Central memory CD4-positive, alpha-beta T cell (primary cell): ENCODE measurements at places on chromosomes 16 and 17.

DNA sequence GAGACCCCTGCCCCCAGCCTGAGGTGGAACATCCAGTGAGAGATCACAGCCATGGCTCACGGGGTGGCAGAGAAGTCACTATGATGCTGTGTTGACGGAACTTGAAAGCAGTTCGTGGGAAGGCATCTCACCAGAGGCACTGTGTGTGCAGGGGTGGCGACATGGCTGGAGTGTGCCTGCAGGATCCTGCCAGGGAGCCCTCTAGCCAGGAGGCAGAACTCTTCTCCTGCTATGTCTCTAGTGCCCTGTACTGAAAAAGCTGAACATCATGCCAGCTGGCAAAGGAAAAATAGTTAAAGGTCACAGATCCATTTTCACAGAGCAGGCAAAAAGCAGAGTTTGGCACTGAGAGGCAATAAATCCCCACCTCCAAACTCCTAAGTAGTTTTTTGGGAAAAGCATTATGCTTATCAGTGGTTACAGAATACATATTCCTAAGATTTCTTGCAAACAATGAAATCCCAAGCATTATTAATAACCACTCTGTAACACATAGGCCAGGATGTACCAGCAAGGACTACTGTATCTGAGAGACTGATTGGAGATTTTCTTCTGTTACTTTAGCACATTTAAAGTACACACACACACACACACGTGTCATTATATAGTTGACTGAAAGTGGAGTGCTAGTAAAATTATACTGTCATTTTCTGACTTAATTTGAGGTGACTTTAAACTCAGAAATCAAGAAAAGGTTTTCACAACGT, 36.8 kb downstream of the TNRC6C start:
- no peak for DNase-seq

- DNase-seq = no peak
Measured at GRCh38 chr16:67965668-67966548, 2.5 kb downstream of the SLC12A4 start.

GRCh38 chr17:61238455-61238933, 161.1 kb upstream of the TBX2 start:
- DNase-seq = no peak

DNA sequence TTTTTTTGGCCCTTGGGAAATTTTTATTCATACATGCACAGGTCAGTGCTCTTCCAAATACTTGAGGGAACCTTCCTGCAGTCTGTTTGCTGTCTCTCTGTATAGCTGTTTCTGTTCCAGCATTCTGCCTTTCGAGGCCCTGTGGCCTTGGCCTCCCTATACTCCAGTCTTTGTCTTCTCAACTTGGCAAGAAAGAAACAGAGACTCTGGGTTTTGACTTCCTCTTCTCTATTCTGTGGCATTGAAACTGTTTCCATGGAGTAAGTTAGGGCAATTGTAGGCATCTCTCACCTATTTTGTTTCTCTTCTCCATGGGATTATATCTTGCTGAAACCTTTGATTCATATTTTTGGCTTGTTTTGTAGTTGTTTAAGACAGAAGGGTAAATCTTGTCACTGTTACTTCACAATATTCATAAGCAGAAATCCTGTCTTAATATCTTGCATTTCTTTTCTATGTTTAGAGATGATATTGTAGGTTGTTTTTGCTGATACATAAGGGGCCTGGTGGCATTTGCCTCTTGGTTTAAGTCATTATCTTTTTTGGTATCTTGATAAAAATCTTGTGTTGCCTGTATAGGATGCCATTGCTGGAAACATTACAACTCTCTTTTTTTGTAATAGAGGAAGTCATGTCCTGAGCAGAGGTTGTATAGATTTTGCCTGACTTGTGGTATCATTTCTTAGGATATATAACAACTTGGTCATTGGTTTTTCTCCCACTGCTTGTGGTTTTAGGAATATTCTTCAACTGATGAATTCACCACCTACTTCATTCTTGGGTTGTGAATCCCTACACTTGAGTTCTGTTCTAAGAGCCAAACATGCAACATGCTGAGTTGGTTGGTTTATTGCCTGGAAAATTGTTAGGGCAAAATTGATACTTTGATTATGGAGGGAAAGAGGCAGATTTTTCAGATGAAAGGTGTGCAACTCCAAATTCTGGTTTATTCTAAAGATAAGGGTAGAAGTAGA, 168.6 kb downstream of the FTO start:
- DNase-seq = no peak

- DNase-seq = no peak
Measured at GRCh38 chr16:82694239-82694874, 67.6 kb downstream of the CDH13 start.

GRCh38 chr17:546456-546855, 168.2 kb downstream of the VPS53 start:
- no peak for DNase-seq

GRCh38 chr17:12369065-12369464, 296.6 kb upstream of the MYOCD start:
- DNase-seq = no peak

DNA sequence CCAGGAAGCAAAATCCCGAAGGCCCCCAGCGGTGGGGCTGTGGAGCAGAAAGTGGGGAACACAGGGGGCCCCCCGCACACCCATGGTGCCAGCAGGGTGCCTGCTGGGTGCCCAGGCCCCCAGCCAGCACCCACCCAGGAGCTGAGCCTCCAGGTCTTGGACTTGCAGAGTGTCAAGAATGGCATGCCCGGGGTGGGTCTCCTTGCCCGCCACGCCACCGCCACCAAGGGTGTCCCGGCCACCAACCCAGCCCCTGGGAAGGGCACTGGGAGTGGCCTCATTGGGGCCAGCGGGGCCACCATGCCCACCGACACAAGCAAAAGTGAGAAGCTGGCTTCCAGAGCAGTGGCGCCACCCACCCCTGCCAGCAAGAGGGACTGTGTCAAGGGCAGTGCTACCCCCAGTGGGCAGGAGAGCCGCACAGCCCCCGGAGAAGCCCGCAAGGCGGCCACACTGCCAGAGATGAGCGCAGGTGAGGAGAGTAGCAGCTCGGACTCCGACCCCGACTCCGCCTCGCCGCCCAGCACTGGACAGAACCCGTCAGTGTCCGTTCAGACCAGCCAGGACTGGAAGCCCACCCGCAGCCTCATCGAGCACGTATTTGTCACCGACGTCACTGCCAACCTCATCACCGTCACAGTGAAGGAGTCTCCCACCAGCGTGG, 6.5 kb downstream of the CBX2 start:
- no peak for DNase-seq

DNA sequence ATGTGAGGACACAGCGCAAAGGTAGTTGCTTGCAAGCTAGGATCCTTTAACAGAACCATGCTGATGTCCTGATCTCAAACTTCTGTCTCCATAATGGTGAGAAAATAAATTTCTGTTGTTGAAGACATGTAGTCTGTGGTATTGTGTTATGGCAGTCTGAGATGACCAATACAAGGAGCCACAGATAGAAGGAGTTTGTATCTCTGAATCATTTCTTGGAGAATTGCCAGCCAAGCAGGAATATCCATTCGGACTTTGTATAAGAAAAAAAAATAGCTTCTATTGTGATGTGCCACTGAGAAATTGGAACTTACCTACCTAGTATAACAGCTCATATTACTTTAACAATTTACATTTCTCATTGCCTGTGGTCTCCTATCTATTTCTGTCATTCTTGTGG, 447.6 kb upstream of the CA10 start:
- no peak for DNase-seq

DNA sequence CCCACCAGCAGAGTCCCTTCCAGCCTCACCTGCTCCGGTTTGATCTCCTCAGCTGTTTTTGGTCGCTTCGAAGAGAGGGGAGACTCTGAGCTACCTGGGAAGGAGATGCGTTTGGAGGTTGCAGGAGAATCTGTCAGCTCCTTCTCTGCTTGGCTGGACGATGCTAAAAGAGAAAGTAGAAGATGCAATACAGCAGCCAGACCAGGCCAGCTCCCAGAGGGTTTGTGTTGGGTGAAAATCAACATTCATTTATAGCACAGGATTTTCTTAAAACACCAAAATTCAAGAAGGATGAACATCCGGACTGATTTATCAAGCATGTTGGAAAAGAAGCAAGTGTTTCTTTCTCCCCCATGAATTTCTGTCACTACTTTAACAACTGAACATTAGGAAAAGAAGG, 236.1 kb downstream of the ZFHX3 start:
- no peak for DNase-seq

GRCh38 chr17:43813386-43813785, 19.6 kb downstream of the MPP3 start:
- DNase-seq = no peak
